ENCODE measurements at places on chromosomes 5 and 9.

DNA sequence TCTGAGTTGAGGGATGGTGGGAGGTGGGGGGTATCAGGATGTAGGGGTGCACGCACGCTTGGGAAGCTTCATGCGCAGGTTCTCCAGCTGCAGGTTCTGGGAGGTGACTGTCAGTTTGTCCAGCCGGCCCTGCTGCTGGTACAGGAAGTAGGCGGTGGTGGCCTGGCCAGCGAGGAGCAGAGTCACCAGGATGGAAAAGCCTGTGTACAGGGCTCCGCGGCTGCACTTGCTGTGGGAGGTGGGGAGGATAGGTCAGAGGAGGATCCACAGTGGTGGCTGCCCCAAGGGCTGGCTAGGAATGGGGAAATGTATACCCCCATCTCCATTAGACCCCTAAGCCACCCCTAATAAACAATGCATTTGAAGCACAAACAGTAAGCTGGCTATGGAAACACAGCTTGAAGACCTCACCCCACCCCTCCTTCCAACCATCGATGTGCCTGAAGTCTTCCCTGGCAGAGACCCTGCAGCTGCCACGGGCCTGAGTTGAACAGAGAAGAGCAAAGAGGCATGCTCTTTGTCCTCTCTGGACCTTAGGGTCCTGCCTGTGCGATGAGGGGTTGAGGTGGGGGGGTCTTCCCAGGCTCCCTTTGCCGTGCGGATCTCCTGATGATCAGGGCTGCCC lies 5.5 kb downstream of the CD74 start:
- DNase-seq: no peak

DNA sequence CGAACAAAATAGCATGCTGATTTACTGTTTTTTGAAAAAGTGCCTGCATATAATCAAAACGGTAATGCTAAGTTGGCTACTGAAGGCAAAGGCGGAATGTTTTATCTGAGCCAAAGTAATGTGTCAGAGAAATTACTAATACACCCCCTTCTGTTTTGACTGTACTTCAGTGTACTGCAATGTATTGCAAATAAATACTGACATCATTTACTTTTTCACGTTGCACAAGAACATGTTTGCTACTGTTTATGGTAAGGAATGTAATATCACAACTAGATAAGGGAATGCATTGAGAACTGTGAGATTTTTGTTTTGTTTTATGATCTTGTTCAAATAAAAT lies 813 bp upstream of the AGTPBP1 start:
- no peak for DNase-seq

GRCh38 chr5:146040527-146040926 lies 64.8 kb downstream of the PLAC8L1 start:
- no peak for DNase-seq

GRCh38 chr5:144671066-144671465 lies 500.4 kb downstream of the KCTD16 start:
- no peak for DNase-seq

- no peak for DNase-seq
Observed at GRCh38 chr9:113594484-113595299, 131.2 kb downstream of the RGS3 start.

DNA sequence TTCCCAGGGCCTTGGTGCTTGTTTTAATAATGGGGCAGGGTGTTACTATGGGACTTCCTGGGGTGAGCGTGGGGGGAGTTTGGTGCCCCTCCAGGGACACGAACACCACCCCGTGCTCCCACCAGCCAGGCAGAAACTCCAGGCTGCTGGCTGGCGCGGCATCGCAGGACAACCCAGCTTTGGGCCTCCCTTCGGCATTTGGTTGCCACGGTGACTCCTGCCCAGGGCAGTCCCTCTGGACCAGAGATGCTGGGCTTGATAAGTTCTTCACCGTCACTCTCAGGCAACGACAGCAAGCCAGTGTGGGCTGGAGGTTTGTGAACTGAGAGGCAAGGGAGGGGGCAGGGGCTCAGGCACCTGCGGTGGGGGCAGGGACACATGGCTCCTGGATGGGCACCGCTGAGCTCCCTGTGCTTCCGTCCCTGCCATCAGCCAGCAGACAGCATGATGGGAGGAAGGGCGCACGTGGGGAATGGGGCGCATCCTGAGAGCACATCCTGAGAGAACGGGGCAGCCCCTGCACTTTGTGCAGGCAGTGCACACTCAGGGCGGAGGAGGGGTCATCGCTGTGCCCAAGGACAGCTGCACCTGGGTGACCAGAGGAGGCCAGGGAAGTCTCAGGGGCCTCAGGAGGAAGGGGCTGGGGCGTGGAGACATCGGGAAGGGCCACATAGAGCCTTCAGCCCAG lies 116.4 kb downstream of the RXRA start:
- no peak for DNase-seq

GRCh38 chr5:122565331-122565730 lies 209.5 kb upstream of the SNX2 start:
- no peak for DNase-seq

DNA sequence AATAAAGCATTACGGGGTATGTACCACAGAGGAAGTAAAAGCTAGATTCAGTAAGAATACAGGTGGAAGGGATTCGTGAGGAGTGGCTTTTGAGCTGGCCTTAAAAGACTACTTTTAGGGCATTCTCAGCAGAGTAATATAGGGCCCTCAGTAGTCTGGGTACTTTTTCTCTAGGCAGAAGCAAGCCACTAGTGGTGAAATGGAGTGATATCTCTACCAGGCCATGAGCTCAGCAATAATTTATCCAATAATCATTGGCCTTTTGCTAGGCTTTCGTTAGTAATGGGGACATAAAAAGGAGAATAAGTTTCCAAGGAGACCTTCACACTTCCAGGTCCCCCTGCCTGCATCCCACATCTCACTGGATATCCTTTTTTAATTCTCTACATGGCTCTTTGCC lies 1.7 kb downstream of the POLR3G start:
- DNase-seq: no peak

GRCh38 chr5:108148715-108149139 lies 233.2 kb downstream of the FBXL17 start:
- no peak for DNase-seq

- no peak for DNase-seq
Observed at GRCh38 chr5:65184780-65185179, 296.9 kb downstream of the ADAMTS6 start.

GRCh38 chr9:120876842-120877240 lies at the start of gene PHF19:
Gene PHF19, minus strand, starts transcription at chr9:120877188. Its CDS starts 2,447 bp downstream, at chr9:120874741.
- peak; percentile 62 for DNase-seq

- DNase-seq: no peak
Observed at GRCh38 chr9:86968258-86968920, 21.1 kb upstream of the GAS1 start.

DNA sequence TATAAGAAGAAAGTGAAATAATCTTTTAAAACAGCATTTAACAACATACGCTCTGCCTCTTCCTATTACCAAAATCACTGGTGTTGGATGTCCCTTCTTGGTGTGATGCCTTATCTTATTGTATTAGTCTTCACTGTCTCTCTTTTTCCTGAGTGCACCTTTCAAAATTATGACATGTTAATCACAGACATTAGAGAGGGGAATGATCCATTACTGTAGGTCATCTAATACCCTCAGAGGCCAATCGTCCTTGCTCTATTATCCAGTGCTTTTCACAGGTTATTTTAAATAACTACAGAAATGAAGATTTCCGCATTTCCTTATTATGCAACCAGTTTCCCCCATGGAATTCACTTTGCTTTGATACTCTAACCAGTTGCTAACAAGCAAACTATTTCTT lies 1292.7 kb downstream of the MAT2B start:
- DNase-seq: no peak
